T-helper 1 cell treated with Interleukin-12 subunit alpha and Interleukin-12 subunit beta and Interleukin-4 antibody, amounts not matched to agents 30 ng/mL and 1 ng/mL, for 36 hours (primary cell): ENCODE measurements at places on chromosomes 5 and 9. TPM values are rescaled to one million over a fixed set of nuclear protein-coding genes. Genes with fewer than 3 reads are reported as not detected.

Gene CCL19
- total RNA-seq: not detected in 2 replicates

Gene ARHGEF39
- 7.8 and 8.7 TPM in 2 replicates for total RNA-seq

Gene CTSV
- 0.17 and 0.63 TPM in 2 replicates for total RNA-seq

Gene HCN1
- not detected in 2 replicates for total RNA-seq

Gene PCDH12
- 0.81 and 0.98 TPM in 2 replicates for total RNA-seq

Gene PTPN3
- total RNA-seq: 2.1 and 2.8 TPM in 2 replicates

Gene NIM1K
- total RNA-seq: 0.61 and 0.68 TPM in 2 replicates

Gene NPDC1
- 56.7 and 57.3 TPM in 2 replicates for total RNA-seq

Gene KCNV2
- not detected in 2 replicates for total RNA-seq

Gene IFNK
- not detected in 2 replicates for total RNA-seq

Gene FAM153A
- 8.6 and 9.9 TPM in 2 replicates for total RNA-seq
